ENCODE measurements at places on chromosomes 6 and 20.
A peak's percentile ranks its signal among the peaks of the same experiment; 100 is the strongest.

DNA sequence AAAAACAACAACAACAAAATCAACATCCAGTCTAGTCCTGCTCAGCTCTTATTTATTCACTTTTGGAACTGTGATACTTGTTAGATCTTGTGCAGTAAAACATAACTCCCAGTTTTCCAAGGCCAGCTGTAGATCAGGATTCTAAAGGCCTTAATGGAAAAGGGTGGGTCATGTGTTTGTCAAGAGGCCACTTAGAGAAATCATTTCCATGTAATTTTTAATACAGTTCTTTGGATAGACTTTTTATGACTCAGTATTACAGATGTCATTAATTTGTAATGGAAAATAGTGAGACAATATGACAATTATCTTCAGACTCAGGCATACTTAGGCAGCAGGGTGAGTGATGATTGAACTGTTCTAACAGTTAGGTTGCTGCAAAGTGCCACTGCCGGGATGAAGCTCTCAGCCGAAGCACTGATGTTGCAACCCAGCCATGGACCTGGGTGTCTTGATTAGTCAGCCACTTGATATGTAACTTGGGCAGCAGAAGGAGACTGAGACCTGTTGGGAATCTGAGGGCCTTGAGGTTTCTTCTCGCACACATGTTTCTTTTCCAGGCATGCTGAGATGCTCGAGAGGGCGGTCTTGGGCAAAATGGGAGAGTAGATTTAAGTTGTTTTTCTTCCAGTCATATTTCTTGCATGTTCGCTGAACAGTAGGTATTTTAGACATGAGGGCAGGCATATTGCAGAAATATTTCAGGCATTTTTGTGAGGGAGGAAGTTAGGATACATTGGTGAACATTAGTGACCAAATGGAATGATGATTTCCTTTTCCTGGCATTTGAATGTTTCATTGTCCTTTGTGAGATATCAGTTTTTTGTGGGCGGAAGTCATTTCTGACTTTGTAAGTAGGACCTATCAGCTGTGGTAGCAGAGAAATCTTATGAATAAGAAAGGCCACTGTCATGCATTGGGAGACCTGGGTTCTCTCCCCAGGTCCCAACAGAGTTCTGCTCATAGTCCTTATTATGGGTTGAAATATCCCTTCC, 52.3 kb downstream of the SLX4IP start:
- peak; percentile 40 for DNase-seq

- DNase-seq = peak; percentile 48
Observed at GRCh38 chr6:42781546-42781795, 381 bp upstream of the BICRAL start.

DNA sequence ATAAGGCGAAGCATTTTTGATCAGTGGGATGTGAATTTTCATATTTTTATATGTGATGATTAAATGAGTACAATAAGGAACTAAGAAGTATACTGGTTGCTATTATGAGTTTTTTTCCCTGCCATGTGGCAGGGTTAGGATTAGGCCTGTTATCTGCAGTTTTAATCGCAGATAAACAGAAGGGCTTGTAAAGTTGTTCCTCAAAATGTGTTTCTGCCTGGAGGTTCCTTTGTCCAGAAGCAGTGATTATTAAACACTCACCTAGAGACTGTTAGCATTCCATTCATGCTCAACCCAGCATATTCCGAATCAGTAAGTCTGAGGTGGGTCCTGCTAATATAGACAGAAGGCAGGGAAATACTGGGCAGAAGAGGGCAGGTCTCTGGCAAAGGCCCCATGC, 316.0 kb downstream of the CLIC5 start:
- DNase-seq = no peak

GRCh38 chr6:90583179-90583835, 3.6 kb downstream of the MAP3K7 start:
- DNase-seq = peak; percentile 31

GRCh38 chr6:78845567-78845966, 21.8 kb upstream of the IRAK1BP1 start:
- DNase-seq = no peak

DNA sequence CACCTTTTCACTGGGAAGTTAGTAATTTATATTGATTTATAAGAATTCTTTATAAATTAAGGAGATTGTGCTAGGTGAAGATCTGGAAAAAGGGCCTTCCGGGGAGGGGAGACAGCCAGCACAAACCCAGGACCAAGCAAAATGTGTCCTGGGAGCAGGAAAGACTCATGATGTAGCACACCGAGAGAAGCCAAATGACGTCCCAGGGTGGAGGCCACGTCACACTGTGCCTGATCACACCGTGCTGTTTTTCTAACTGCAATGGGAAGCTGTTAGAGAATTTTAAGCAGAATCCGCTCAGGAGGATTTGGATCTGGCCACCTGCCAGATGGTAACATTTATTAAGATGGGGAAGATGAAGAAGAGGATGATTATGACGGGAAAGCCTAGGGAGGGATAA, 72.7 kb upstream of the AKAP12 start:
- no peak for DNase-seq

GRCh38 chr6:158233214-158233795, 65.2 kb downstream of the GTF2H5 start:
- DNase-seq = no peak

GRCh38 chr20:50460608-50461267, 49.4 kb upstream of the PTPN1 start:
- DNase-seq = peak; percentile 92

- no peak for DNase-seq
Observed at GRCh38 chr6:143596866-143597265, 80.9 kb upstream of the PHACTR2 start.

GRCh38 chr6:109224107-109224875, 129.0 kb downstream of the CEP57L1 start:
- no peak for DNase-seq

DNA sequence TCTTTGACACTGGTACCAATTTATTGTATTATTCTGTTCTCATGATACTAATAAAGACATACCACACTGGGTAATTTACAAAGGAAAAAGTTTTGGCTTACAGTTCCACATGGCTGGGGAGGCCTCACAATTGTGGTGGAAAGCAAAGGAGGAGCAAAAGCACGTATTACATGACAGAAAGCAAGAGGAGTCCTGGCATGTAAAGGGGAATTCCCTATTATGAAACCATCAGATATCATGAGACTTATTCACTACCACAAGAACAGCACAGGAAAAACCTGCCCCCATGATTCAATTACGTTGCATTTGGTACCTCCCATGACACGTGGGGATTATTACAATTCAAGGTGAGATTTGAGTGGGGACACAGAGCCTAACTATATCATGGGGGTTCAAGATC, 43.4 kb downstream of the SLC22A2 start:
- DNase-seq = no peak

DNA sequence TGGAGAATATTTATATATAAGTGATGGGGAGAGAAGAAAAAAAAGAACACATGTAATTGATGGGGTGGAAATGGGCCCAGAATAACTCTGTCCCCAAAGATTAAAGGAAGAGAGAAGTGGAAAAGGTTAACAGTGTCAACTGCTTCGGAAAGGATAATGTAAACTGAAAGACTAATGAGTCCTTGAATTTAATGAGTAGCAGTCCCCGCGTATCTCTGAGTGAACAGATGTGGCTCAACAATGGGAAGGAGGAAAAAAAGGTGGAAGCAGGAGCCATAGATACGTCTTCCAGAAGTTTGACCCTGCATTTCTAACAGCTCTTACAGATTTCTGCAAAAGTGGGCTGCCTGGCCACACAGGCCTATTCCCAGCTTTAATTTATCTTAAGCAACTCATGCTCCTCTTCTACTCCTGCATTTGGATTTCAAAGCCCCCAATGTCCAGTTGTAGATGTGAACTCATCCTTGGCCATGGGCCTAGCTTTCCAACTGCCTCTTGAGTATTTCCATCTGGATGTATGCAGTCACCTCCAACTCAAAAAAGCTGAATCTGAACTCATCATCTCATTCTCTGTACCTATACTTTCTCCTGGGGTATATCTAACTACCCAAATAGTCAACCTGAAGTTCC, 61.3 kb downstream of the DST start:
- DNase-seq = no peak

GRCh38 chr6:110735666-110736065, 79.6 kb downstream of the CDK19 start:
- DNase-seq = peak; percentile 32

GRCh38 chr20:17438436-17439039, 92.6 kb downstream of the BFSP1 start:
- DNase-seq = no peak

- DNase-seq = peak; percentile 66
Observed at GRCh38 chr6:14664621-14665315, 547.2 kb downstream of the CD83 start.

DNA sequence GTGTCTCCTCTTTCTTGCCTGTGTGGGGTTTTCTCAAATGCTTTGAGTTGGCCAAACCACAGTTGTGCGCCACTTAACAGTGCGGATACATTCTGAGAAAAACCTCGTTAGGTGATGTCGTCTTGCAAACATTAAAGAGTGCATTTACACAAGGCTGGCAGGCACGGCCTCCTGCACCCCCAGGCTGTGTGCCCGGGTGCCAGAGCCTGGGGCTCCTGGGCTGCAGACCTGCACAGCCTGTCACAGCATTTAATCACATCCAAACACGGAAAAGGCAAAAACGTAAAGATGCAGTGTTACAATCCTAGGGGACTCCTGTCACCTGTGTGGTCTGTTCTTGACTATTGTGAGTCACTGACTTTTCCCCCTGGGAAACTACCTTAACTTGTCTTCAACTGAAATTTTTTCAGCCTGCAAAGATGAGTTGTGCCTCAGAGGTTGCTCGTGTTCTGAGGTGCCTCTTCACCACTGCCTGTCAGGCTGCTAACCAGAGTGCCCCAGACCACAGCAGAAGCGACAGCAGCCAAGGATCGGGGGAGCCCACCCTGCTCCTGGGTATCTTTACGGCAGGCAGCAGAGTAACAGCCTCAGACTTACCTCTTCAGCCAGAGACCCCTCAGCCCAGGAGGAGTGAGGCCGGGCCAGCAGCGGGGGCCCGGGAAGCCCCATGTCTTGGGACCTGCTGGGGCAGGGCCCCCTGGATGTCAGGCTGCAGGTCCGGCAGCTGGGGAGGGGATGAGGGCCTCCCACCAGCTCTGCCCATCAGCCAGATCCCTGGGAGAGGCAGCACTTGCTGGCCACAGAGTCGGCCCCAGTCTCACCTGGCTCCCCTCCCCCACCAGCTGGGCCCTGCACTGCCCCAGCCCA, 683 bp upstream of the C20orf204 start:
- no peak for DNase-seq

- peak; percentile 87 for DNase-seq
Observed at GRCh38 chr6:44022296-44022661, 105.0 kb downstream of the MRPL14 start.

GRCh38 chr20:14069796-14070195, 74.5 kb downstream of the MACROD2 start:
- DNase-seq = no peak

DNA sequence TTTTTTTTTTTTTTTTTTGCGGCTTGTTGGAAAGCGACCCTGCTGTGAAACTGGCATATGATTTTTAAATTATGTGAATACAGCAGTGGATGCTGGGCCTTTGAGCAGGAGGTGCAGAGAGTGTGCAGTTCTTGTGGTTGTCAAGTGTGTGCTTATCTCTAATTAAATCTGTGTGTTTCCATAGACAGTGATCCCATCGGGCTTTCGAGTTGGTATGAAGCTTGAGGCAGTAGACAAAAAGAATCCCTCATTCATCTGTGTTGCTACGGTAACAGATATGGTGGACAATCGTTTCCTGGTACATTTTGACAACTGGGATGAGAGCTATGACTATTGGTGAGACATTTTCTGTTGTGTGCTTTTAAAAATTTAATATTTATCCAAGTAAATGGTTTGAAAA, 52.4 kb downstream of the L3MBTL3 start:
- no peak for DNase-seq

DNA sequence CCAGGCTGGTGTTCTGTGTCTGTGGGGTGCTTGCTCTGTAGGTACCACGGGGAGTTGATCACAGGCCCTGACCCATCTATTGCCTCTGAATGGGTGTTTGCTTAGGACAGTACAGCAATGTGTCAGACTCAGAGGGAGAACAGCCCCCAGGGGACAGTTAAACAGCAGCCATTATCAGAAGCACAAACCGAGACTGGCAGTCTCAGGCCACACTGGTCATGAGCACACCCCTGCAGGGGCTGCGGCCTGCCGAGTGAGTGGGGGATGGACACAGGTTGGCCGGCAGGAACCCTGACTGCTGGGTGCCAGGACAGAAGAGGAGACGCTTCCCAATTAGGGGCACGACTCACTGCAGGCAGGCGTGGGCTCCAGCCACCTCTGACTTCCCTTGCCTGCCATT, 395.6 kb downstream of the CDH4 start:
- no peak for DNase-seq

Measured in suppressor macrophage (primary cell).